A549 treated with CORT108297 at 1 μM for 4 hours (cell line): ENCODE measurements at places on chromosomes 7 and 10. TPM values are rescaled to one million over a fixed set of nuclear protein-coding genes. Genes with fewer than 3 reads are reported as not detected.

Gene DENND2A
- 0.23 to 0.44 TPM (median 0.33 TPM) in 5 replicates for total RNA-seq

Gene MINDY3
- 13.0 to 15.0 TPM (median 14.0 TPM) in 5 replicates for total RNA-seq

Gene FRMD4A
- total RNA-seq = 4.0 to 5.2 TPM (median 4.3 TPM) in 5 replicates

Gene ATOH7
- 0.12 to 0.34 TPM (median 0.28 TPM) in 5 replicates for total RNA-seq

Gene ABCC2
- total RNA-seq = 150 to 171 TPM (median 160 TPM) in 5 replicates

Gene NKX2-3
- 0.06 to 0.11 TPM in 2 of 5 replicates, not detected in the others for total RNA-seq

Gene AKR1B1
- total RNA-seq = 2,289 to 2,841 TPM (median 2,633 TPM) in 5 replicates
